H1 (cell line): ENCODE measurements at places on chromosomes 7 and 10.
A peak's percentile ranks its signal among the peaks of the same experiment; 100 is the strongest.

DNA sequence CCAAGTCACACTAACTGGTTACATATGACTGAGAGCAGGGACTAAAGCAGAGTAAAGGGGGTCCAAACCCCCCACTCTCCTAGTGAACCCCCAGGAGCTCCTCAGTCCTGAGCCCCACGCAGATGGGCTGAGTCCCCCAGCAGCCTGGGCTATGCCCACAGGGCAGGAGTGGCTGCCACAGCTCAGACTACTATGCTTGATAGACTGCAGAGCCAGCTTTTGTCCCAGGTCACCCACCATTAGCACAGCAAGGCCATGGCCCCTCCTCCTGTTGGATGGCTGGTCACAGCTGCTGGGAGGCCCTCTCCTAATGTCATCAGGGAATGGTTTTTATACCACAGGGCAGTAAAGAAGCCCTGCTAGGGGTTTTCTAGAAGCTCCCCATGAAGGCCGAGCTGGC, 46.3 kb upstream of the FGFR2 start:
- DNase-seq = no peak

GRCh38 chr10:54914049-54914448, 113.0 kb upstream of the PCDH15 start:
- DNase-seq = no peak

- peak; percentile 83 for DNase-seq
Observed at GRCh38 chr7:100799037-100799896, 28.1 kb downstream of the EPHB4 start.

DNA sequence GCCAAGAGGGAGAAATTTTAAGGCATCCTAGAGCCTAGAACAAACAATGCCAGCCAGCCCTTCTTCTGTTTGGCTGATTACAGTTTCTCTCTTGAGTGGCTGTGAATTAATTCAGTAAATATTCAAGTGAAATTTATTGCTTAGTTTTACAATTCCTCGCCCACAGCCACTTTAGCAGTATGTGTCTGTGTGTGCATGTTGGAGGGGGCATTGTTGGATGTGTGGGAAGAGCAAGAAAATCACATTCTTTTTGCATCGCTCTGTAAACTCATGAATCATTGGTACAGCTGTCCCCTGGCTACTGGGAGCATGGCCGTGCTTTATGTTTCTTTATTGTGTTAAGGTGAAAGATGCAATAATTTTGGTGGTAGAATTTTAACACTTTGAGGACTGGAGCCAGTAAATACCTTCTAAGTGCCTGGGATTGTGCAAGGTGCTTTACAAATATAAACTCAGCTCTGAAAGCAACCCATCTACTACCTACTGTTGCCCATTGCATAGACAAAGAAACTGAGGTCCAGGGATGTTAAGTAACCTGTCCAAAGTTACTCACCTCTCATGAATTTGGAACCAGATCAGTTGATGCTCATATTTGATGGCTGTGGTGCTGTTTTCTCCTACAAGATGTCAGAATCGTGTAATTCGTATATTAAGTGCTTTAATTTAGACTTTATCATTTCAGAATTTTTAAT, 89.9 kb upstream of the BTBD16 start:
- DNase-seq = no peak

- peak; percentile 58 for DNase-seq
Observed at GRCh38 chr7:107201795-107202450, 33.1 kb downstream of the HBP1 start.

- DNase-seq = no peak
Observed at GRCh38 chr7:151436446-151437158, 3.3 kb downstream of the CRYGN start.

GRCh38 chr7:112262036-112262435, 55.5 kb downstream of the ZNF277 start:
- DNase-seq = no peak

- DNase-seq = no peak
Observed at GRCh38 chr7:41437257-41438196, 265.4 kb downstream of the INHBA start.

DNA sequence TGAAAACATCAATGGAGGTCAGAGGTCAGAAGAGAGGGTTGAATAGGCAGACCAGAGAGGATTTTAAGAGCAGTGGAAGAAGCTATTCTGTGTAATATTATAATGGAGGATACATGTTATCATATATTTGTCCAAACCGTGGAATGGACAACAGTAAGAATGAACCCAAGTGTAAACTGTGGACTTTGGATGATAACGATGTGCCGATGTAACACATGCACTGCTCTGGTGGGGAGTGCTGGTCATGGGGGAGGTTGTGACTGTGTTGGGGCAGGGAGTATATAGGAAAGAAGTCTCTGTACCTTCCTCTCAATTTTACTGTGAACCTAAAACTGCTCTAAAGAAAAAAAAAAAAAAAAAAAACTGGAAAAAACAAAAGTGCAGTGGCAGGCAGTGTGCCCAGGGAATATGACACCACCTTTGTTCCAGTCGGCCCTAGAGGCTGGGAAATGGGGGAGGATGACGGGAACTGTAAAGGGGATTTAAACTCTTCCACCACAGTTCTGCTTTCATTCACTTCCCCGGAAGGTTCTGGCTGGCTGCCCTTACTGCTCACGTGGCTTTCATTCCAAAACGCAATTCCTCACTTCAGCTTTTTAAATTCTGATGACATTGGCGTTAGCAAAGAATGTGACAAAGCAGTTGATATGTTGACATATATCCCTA, 113.7 kb upstream of the ANKRD1 start:
- DNase-seq = no peak

- DNase-seq = no peak
Observed at GRCh38 chr7:128810473-128810872, 18.7 kb downstream of the CCDC136 start.

GRCh38 chr7:112897839-112898431, 107.7 kb upstream of the TMEM168 start:
- no peak for DNase-seq

GRCh38 chr7:126533715-126534114, 719.0 kb downstream of the GRM8 start:
- DNase-seq = no peak

- no peak for DNase-seq
Observed at GRCh38 chr10:68601501-68602265, 41.5 kb downstream of the TET1 start.

- DNase-seq = no peak
Observed at GRCh38 chr7:1608318-1608717, 38.5 kb upstream of the PSMG3 start.

DNA sequence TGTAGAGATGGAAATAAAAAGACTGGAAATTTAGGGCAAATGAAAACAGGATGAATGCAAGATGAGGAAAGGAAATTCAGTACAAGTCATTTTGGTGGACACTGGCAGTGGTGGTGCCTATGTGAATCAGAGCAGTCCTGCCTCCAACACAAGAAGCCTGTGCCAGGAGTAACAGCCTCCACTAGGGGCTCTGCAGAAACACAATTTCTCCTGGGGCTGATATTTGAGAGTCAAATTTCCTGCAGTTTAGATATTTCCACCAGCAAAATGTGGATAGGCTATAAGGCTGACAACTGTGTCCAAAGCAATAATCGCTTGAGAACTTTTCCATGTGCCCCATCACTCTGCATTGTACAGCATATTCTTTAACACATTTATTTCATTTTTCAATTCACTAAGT, 4.7 kb upstream of the PLXDC2 start:
- no peak for DNase-seq

DNA sequence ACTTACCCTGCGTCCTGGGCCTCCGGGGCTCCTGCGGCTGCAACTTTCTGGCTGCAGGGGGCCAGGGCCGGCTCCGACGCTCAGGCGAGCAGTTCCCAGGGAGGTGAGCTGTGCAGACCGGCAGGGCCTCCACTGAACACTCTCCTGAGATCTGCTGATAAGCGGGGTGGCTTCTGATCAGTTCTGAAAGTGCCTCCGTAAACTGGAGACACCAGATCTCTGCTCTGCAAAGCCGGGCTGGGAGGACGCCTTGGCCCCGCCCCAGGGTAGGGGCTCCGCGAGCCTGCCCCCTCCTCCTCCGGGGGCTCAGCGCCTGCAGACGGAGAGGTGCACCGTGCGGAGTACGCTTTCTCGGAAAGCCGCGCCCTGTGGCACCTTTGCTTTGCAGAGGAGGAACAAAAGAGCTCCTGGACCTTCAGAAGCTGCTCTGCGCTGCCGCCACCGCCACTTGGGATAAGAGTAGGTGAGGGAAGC, 141.3 kb upstream of the VKORC1L1 start:
- peak; percentile 78 for DNase-seq

DNA sequence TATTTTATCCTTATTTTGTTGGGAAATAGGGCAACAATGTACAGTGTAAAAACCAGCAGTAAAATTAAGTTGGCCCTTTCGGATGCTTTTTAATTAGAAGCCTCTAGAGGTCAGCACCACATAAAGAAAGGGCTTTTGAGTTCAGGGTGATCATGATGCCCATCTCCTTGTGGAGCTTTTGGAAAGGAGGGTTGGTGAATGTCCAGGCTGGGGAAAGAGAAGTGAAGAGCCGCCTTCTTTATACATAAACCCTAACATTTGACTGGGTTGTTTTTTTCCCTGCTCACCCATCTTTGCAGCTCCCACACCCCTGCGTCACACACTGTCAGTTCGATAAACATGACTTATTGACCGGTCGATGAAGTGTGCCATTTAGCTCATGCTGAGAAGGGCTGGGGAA, 29.8 kb downstream of the MTURN start:
- DNase-seq = no peak

- DNase-seq = no peak
Observed at GRCh38 chr10:15439341-15439842, 68.3 kb upstream of the FAM171A1 start.

- DNase-seq = no peak
Observed at GRCh38 chr7:8442814-8443304, 9.4 kb downstream of the NXPH1 start.

- DNase-seq = no peak
Observed at GRCh38 chr7:130349911-130350782, 5.5 kb downstream of the CPA5 start.
